ENCODE measurements at places on chromosomes 2 and 18. TPM values are rescaled to one million over a fixed set of nuclear protein-coding genes. Genes with fewer than 3 reads are reported as not detected.

The AQP12A gene
- not detected for total RNA-seq

The TBR1 gene
- not detected for total RNA-seq

The RNF125 gene
- total RNA-seq, result 8.6 TPM

DNA sequence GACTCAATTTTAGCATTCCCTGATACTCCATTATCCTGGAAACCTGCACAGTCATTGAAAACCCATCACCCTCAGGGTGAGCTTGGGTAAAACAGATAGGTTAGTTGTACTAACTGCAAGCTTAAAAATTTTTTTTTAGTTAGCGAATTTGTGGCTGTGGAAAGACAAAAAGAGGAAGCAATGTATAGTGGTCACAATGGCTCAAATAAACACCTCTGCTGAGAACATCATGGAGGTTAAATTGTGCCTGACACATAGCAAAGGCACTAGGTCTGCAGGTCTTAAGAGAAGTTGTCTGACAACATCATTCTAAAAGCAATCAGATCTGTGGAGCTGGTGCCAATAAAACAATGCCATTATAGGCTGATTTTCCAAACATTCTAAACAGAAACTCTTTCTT, 84.4 kb upstream of the CAVIN2 start:
- no peak for DNase-seq

The ANKRD30BL gene
- not detected for total RNA-seq

The PKDCC gene
- 210 TPM for total RNA-seq

The GKN1 gene
- total RNA-seq, result 1.9 TPM

The GALNT14 gene
- total RNA-seq, result not detected

DNA sequence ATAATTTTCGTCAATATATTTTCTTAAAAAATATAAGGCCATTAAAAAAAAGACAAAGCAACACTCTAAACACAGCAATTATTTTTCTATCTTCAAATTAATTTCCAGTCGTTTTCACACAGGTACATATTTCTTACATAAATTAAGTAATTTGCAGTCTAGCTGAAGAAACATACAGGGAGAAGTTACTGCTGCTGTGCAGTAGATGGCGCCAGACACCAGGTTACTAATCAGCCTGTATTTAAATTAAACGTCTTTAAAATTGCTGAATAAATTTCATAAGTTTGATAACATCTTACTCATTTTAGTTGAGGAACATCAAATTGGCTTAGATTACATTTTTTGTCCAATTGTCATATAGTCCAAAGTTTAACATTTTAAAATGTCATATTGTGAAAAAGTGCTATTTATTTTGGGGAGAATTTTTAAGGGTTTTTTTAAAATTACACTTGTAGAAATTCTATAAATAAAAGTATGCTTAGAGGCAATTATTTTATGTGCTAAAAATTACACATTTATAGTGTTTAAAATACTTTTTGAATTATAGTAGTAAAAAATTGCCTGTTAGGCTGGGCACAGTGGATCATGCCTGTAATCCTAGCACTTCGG, 88.4 kb downstream of the PMAIP1 start:
- no peak for DNase-seq

The INO80D gene
- total RNA-seq, result 10.1 TPM

- no peak for DNase-seq
These were observed 24.3 kb upstream of the BCL11A start for GRCh38 chr2:60577682-60578283.

The RESP18 gene
- total RNA-seq, result not detected

- DNase-seq, result no peak
These were observed 12.1 kb downstream of the MXD1 start for GRCh38 chr2:69926849-69927515.

- no peak for DNase-seq
These were observed 472.7 kb downstream of the CMPK2 start for GRCh38 chr2:6392966-6393365.

DNA sequence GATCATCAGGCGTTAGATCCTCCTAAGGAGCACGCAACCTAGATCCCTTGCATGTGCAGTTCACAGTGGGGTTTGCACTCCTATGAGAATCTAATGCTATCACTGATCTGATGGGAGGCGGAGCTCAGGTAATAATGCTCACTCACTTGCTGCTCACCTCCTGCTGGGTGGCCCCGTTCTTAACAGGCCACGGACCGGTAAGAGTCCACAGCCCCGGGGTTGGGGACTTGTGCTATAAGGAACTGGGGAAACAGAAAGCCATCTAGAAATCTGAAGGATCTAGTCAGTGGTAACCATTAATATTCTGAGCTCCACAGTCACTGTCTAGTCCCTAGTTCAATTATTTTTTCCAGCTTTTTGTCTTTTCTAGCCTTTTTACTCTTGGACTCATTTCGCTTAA, 44.7 kb upstream of the GAREM2 start:
- no peak for DNase-seq

GRCh38 chr2:232260075-232260474, 118.5 kb upstream of the ALPP start:
- DNase-seq, result no peak

DNA sequence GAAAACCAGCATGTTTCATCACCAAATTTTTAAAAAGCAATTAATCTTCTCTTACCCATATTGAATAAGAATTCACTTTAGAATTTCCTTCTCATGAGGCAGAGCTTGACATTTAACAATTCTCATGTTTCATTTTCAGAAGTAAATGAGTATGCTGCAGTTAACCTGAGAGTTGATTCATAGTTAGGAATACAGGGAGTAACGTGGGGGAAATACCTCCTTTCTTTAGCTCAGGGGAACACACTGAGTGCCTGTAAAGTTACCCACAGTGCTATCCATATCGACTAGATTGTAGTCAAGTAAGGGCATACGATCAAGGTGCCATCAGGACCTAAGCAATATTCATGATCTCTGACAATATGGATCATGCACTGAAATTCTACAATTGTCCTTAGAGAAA, 38.9 kb upstream of the ATIC start:
- no peak for DNase-seq

The PLGLB2 gene
- not detected for total RNA-seq

DNA sequence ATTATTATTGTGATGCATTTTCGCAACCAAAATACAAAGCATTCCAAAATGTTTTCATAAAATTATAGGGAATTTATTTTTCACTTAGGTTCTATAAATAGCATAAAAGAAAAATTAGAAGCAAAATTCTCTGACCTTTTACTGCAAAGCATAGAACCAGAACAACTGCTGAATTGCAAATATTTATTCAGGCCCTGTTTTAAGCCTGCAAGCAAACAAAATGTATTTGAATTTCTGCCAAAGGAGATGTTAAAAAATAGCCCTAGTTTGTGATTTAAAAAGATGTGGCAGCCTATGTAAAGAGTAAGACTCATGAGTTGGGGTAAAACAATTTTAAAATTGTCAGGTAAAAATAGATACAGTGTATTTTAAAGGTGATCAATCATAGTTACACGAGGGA, 138.1 kb downstream of the KCNJ3 start:
- no peak for DNase-seq

- no peak for DNase-seq
These were observed 353.7 kb downstream of the RAD51AP2 start for GRCh38 chr2:17164550-17164949.

The SGPP2 gene
- total RNA-seq, result 0.21 TPM

The INHBB gene
- 8.1 TPM for total RNA-seq

The GPR45 gene
- total RNA-seq, result not detected

- no peak for DNase-seq
These were observed 105.5 kb downstream of the GCA start for GRCh38 chr2:162449471-162449870.

The ACTR2 gene
- 78.0 TPM for total RNA-seq

DNA sequence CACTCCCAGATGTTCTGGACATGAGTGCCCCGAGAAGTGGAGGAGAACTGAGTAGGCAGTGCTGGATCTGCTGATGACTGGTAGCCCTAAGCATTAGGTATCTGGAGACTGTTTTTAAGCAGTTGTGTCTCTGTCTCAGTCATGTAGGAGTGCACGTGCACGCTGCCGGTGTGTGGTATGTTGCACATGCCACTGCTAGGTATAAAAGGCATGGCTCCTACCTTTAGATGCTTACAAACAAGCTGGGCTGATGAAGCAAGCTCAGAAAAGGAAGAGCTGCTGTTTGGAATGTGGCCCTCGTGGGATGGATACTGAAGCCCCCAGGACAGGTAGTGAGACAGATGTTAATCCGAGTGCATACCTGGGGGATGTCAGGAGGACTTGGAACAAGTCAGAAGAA, 49.1 kb downstream of the HK2 start:
- no peak for DNase-seq

- no peak for DNase-seq
These were observed 145.0 kb downstream of the PID1 start for GRCh38 chr2:229126066-229126465.

The NT5C1B gene
- total RNA-seq, result not detected

- DNase-seq, result no peak
These were observed 192.1 kb downstream of the MGAT5 start for GRCh38 chr2:134445985-134446382.

DNA sequence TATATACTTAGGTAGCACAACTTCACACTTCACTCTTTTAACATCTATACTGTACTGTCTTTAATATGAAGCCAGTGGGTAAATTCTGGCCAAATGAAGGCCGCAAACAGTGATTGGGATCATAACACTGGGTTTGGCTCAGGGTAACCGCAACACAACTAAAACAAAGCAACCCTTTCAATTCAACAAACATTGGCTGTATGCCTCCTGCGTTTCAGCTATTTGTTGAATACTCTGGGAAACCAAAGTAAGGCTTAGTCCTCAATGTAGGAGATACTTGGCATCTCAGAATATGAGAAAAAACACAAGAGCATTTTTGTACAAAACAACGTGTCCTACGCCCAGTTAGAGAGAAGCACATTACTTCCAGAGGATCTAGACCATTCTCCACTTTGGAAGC, 693.3 kb upstream of the KLHL29 start:
- DNase-seq, result no peak

DNA sequence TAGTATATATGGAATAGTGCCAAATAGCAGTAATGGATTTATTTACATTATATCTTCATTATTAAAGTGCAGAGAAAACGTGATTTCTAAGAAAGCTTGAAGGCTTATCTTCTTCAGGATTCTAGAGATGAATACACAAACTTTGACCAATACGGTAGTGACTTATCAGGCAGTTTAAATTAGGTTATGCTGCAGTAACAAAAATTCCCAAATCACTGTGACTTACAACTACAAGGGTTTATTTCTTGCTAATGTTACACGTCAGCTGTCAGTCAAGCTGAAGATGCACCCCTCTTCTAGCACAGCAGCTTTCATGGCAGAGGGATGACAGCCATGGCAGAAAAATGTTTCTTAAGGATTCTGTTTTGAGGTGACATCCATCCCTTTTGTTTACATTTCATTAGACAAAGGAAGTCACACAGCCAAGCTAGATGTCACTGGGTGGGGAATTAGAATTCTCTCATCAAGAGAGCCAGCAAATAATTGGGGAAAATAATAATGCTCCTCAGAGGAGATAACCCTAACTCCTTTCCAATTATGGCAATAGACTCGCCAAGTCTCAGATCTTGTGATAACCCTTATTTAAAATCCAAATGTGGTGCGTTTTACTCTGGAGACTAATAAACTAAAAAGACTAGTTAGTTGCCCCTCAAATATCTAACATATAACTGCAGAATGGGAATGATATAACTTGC, 268.3 kb upstream of the CYP26B1 start:
- no peak for DNase-seq

The CXXC1 gene
- total RNA-seq, result 171 TPM

The TEKT4 gene
- not detected for total RNA-seq

DNA sequence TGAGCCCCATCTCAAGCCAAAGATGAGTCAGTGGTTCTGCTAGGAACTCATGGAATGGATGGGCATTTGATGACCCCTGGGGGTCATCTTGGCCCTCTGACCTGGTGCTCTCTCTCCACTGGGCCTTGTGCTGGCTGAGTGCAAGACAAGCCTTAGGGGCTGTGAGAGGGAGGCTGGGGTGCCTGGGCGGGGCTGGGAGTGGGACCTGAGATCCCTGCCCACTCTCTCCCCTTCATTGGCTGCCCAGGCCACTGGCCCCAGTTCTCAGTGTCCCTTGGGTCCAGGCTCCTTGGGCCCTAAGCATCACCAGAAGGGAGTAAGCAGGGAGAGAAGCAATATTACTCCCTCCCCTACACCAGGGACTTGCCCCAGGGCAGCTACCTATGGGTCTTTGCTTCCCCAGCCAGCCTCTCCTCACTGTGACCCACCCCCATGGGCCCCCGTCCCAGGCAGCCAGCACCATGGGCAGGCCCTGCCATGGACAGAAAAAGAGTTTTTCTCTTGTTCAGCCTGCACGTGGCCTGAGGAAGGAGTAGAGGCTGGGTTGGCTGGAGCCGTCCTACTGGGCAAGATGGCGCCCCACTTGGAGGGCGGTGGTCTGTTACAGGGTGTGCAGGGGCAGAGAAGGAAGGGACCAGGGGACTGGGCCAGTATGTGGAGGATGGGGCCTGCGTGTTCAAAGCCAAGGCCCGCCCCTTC, 33.6 kb downstream of the ATOH8 start:
- no peak for DNase-seq

The C2orf74 gene
- 7.2 TPM for total RNA-seq

GRCh38 chr2:96116879-96117533, 635 bp upstream of the ADRA2B start:
- DNase-seq, result no peak
